NCI-H1930 (cell line): ENCODE measurements at places on chromosomes 5 and 9.

- DNase-seq = peak; percentile 67
Measured at GRCh38 chr5:76818844-76819831, at the start of gene F2RL1. TSS of gene F2RL1 (plus strand) at chr5:76819030. CDS start at chr5:76819183, 153 bp downstream.

DNA sequence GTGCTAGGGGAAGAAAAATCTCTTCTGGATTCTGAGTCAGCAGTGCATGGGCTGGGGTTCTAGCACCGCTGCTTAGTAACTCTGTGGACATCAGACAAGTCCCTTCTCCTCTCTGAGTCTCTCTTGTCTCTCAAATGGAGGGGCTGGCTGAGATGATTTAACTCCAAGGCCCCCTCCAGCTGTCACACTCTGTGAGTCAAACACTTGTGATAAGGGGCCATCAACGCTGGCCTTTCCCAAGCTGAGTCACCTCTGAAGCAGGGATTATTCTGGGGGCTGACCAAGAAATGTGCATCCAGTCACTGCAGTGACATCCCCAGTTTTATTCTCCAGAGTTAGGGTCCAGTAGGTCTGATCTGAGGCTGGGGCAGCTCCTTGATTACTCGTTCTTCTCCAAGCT lies 110.4 kb upstream of the ZNF462 start:
- no peak for DNase-seq

- no peak for DNase-seq
Measured at GRCh38 chr5:159975462-159976019, 33.4 kb upstream of the TTC1 start.

DNA sequence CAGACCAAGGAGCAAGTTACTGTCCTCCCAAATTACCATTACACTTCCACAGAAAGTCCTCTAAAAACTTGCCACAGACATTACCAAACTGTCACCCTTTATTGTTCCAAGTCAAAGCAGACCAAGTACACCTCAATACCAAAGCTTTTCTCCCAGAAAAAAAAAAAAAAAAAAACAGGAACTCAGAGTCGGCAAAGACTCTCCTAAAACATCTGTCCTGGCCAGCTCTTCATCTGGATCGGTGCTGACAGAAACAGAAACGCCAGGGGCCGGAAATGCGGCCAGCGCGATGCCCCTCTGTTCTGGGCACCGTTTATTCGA lies 718 bp downstream of the DEPDC1B start:
- DNase-seq = no peak

- no peak for DNase-seq
Measured at GRCh38 chr9:98896632-98897031, 47.1 kb upstream of the COL15A1 start.

DNA sequence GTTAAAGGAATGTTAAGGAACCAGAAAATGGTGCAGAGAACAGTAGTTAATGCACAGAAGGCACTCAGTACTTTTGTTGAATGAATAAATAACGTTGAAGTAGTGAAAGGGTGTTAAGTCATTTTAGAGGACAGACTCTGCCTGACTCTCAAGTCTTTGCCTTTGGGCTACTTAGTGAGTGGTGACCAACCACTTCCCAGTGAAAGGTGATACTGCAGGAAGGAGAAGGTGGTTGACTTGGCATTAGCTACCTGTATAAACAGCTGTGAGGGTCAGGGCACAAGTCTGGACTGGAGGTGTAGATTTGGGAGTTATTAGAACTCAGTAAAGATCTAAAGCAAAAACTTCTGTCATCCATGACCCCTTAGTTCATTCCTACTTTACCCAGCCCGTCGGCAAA lies 4.9 kb upstream of the SHB start:
- DNase-seq = no peak

- no peak for DNase-seq
Measured at GRCh38 chr9:68530618-68531017, 10.1 kb downstream of the TMEM252 start.

DNA sequence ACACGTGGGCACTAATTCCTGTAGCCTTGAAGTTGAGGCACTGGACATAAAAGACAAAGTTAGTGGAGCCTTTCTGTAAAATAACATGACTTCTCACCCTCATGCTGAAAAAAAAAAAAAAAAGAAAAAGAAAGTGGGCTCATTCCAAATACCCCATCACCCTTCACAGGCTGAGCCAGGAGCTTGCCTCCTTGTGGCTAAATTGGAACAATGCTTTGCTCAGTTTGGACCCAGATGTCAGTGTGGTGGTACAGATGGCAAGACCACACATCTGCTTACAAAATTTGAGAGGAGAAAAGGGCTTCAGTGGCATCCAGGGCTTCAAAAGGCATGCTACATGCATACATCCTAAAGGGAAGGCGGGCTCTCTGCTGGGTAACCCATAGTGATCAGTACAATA lies 342.8 kb downstream of the EBF1 start:
- DNase-seq = no peak

GRCh38 chr5:58380655-58381054 lies 79.2 kb downstream of the PLK2 start:
- no peak for DNase-seq

DNA sequence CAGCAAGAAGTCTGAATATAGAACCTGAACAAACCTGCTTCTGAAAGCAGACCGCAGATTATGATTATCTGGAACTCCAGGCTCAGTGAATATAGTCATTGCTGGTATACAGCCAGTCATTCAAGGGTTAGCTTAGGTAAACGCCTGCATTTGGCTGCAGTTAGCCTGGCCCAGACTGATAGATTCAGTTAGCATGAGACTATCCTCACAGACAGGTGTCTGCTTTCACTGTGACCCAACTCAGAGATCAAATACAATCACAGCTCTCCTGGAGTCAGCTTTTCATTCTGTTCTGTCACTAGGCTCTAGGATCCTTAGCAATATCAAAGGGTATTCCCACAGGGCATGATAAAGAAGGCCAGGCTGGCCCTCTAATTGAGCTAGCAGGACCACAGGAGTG lies 138.6 kb upstream of the PLCXD3 start:
- no peak for DNase-seq
